ENCODE measurements at places on chromosomes 12 and 14.

DNA sequence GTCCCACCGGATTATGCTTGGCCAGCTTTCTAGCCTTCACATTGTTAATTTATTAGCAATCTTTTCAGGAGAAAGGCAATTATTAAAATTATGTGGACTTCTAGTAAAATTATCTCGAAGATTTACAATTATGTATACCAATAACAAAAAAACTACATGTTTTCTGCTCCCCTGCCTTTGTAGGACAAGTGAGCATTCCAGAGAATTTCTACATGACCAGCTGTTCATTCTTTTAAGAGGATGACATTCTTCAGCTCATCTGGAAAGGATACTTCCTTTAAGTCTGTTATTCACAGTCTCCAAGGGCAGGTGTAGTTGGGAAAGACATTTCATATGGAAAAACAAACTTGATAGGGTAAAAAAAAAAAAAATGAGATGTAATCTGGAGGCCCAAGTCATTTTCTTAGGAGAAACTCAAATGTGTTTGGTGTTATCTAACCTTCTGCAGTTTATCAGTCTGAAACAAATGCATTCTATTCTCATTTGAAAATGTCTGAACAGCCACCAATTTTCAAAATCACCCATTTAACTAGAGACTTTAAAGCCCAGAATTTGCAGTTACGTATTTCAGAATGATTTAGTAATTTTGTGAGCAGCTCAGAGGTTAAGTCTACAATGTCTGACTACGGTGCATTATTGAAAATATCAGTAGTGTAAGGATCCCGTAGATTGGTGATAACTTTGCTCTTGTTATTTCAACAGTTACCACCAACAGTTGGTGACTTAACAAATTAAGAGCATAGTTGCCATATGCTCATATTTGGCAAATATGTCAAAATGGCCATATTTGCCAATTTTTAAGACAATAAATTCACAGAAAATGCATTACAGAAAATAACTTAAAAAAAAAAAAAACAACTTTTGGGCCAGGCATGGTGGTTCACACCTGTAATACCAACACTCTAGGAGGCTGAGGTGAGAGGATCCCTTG, 1.8 kb upstream of the PHLDA1 start:
- DNase-seq: no peak
- H3K4me3 ChIP-seq: peak overlapping the region; percentile 73
- peaks cover 22% of the 10 kb centered on the region for H3K4me1 ChIP-seq
- H3K27ac ChIP-seq: peak overlapping the region; percentile 99

GRCh38 chr14:101843665-101844064, 82.2 kb downstream of the PPP2R5C start:
- no peaks in the 10 kb centered on the region for H3K36me3 ChIP-seq
- DNase-seq: no peak
- H3K27ac ChIP-seq: no peak overlapping the region
- H3K27me3 ChIP-seq: no peaks in the 10 kb centered on the region
- no peak overlapping the region for H3K4me3 ChIP-seq

- H3K4me3 ChIP-seq: no peak overlapping the region
- H3K27ac ChIP-seq: no peak overlapping the region
- H3K4me1 ChIP-seq: no peaks in the 10 kb centered on the region
- DNase-seq: no peak
Observed at GRCh38 chr12:131507094-131507493, 203.8 kb upstream of the SFSWAP start.

- no peak for DNase-seq
- no peaks in the 10 kb centered on the region for H3K27me3 ChIP-seq
- no peaks in the 10 kb centered on the region for H3K36me3 ChIP-seq
- H3K27ac ChIP-seq: peak overlapping the region; percentile 100
- peaks cover 13% of the 10 kb centered on the region for H3K4me1 ChIP-seq
Observed at GRCh38 chr12:12726555-12727093, 9.5 kb downstream of the CDKN1B start.

GRCh38 chr12:96493106-96493505, 3.7 kb downstream of the CFAP54 start:
- DNase-seq: no peak
- H3K27ac ChIP-seq: no peak overlapping the region
- H3K4me3 ChIP-seq: no peak overlapping the region
- no peaks in the 10 kb centered on the region for H3K36me3 ChIP-seq
- H3K27me3 ChIP-seq: no peaks in the 10 kb centered on the region

DNA sequence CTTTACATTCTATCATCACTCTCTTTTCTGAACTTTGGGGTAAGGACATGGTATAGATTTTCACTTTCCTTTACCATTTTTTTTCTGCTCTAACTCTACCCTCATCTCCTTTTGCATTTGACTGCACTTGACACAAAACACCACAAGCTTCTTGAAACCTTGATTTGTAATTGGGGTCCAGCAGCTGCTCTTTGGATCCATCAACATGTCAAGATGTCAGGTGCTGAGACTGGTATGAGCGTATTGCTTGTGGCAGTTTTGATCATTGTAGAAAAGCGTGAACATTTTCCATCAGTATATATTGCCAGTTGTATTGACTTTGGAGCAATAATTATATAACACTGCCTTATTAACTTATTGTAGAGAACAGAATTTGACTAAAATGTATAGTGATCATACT, 838.6 kb downstream of the TRHDE start:
- no peak overlapping the region for H3K27ac ChIP-seq
- no peaks in the 10 kb centered on the region for H3K27me3 ChIP-seq
- no peaks in the 10 kb centered on the region for H3K36me3 ChIP-seq
- H3K4me3 ChIP-seq: no peak overlapping the region

GRCh38 chr14:57875296-57875695, 9.4 kb upstream of the SLC35F4 start:
- H3K4me3 ChIP-seq: no peak overlapping the region
- H3K4me1 ChIP-seq: no peaks in the 10 kb centered on the region
- H3K27ac ChIP-seq: no peak overlapping the region
- no peak for DNase-seq
- H3K27me3 ChIP-seq: no peaks in the 10 kb centered on the region

DNA sequence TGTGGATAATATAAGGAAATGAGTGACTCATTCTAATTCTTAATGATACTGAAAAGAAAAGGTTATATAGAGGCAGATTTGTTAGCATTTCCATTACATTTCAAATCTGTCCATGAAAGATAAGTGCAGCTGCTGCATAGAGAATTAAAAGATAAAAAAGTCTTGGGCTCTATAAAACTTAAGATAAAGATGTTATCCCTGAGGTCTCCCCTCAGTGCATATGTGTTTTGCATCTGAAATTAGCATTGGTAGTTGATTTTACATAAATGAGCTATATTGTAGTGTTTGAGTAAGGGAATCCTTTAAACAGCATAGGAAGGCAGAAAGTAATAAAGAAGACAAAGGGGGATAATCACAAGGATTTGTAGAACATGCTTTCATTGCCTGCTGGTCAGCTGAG, 206.2 kb downstream of the FSCB start:
- no peak overlapping the region for H3K4me3 ChIP-seq
- no peaks in the 10 kb centered on the region for H3K27me3 ChIP-seq
- H3K36me3 ChIP-seq: no peaks in the 10 kb centered on the region
- no peaks in the 10 kb centered on the region for H3K4me1 ChIP-seq

DNA sequence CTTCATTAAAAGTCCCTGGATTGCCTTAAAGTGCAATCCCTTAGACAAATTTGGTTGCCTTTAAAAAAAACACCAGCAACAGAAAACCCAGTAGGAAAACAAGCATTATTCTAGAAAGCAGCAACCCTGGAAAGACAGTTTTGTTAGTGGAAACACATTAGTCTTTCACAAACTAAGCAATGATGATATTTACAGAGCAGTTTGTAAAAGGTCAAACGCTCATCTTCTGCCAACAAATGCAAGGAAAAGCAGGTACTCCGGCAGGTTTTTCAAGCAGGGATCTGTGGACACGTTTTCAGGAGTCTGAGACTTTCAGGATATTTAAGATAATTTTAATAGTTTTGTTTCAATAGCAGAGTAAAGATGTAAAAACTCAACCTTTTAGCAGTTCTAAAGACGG, 202.2 kb downstream of the EXOC5 start:
- H3K4me1 ChIP-seq: no peaks in the 10 kb centered on the region
- no peak overlapping the region for H3K27ac ChIP-seq
- H3K36me3 ChIP-seq: no peaks in the 10 kb centered on the region
- H3K27me3 ChIP-seq: no peaks in the 10 kb centered on the region
- DNase-seq: no peak

- H3K36me3 ChIP-seq: no peaks in the 10 kb centered on the region
- H3K27me3 ChIP-seq: no peaks in the 10 kb centered on the region
- no peak for DNase-seq
- no peak overlapping the region for H3K4me3 ChIP-seq
- H3K4me1 ChIP-seq: no peaks in the 10 kb centered on the region
- H3K27ac ChIP-seq: no peak overlapping the region
Observed at GRCh38 chr14:90345239-90345557, 13.5 kb upstream of the NRDE2 start.

DNA sequence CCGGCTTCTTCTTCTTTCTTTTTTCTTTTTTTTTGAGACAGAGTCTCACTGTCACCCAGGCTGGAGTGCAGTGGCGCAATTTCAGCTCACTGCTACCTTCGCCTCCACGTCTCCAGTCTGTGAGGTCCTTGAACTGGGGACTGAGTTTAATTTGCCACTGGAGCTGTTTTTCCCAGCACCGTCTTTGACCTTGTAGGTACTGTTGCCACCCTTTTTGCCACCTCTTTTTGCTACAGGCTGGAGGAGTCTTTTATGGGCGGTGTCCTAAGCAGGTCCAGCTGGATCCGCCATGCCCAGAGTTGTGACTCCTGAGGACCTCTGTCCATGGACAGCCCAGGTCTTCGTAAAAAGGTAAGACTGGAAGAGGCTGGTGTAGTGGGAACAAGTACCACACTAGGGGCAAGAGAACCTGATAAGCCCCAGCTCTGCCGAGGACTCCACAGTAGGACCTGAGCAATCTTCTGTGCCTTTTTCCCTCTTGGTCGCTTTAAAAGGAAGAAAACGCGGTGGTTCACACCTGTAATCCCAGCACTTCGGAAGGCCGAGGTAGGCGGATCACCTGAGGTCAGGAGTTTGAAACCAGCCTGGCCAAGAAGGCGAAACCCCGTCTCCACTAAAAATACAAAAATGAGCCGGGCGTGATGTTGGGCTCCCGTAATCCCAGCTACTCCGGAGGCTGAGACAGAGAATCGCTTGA, 946 bp downstream of the RNU4-2 start:
- no peak for DNase-seq
- H3K36me3 ChIP-seq: no peaks in the 10 kb centered on the region
- no peak overlapping the region for H3K4me3 ChIP-seq

Data from upper lobe of left lung (tissue), 6 donors.